ENCODE measurements at places on chromosomes 11 and 22.

- DNase-seq, result no peak
These were observed 75.7 kb upstream of the E2F8 start for GRCh38 chr11:19316434-19316833.

DNA sequence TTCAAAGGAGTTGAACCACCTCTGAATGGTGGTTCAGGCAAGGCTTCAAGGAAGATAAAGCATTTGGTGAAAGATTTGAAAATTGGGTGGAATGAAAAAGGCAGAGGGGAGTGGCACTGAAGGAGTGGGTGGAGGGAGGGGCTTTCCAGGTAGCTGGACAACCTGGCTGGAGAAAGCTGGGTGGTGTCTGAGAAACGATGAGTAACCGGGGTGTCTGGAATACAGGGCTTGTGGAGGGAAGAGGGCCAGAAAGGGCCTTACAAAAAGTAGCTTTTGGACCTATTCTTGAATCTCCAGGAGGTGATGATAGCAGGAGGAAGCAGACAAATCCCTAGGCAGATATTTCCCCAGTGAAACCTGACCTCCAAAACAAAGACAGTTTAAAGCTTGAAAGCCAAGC lies 99.3 kb downstream of the RASSF10 start:
- DNase-seq, result no peak

GRCh38 chr11:69010964-69011623 lies 2.0 kb downstream of the MRGPRF start:
- DNase-seq, result peak; percentile 51

GRCh38 chr11:113555071-113555619 lies 79.9 kb upstream of the DRD2 start:
- DNase-seq, result no peak

DNA sequence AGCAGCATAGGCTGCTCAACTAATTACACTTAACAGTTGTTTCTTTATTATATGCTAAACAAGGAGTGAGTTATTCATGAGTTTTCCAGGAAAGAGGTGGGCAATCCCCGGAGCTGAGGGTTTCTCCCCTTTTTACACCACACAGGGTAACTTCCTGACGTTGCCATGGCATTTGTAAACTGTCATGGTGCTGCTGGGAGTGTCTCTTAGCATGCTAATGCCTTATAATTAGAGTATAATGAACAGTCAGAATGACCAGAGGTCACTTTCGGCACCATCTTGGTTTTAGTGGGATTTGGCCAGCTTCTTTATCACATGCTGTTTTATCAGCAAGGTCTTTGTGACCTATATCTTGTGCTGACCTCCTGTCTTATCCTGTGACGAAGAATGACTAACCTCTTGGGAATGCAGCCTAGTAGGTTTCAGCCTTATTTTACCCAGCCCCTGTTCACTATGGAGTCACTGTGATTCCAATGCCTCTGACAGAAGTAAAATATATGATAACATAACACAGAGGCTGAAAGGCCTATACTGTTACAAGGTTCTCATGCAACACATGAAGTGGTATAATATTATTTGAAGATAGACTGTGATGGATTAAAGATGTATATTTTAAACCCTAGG lies 41.3 kb upstream of the RDX start:
- DNase-seq, result no peak

- no peak for DNase-seq
These were observed 121.1 kb downstream of the NXPE2 start for GRCh38 chr11:114799476-114799875.

Data from fibroblast of the conjunctiva (primary cell).